ENCODE measurements at places on chromosomes 16 and 17. TPM values are rescaled to one million over a fixed set of nuclear protein-coding genes. Genes with fewer than 3 reads are reported as not detected.

GRCh38 chr16:86800894-86801293, 222.5 kb downstream of the FOXL1 start:
- DNase-seq, result no peak

DNA sequence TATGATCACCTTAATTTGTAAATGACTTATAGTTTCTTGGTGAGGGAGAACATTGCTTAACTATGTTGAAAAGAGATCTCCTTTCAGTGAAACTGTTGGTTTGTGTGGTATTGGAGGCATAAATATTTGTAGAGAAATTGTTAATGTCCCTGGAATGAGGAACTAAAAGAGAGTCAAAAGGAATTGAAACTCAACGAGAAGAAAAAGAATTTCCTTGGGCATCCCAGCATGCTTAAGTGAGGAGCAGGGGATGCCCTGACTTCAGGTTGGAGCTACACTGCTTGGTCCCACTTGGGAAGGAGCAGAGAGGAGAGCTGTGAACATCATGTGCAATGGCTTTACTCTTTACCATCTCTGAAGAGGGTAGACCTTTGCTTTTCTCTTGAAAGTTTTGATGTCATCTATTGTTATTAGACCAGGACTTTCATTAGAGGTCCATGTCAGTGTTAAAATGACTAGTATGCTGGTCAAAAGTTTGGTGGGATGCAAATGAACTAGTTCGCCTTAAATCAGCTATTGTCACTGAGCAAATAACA, 21.7 kb downstream of the KRT23 start:
- DNase-seq, result no peak

- DNase-seq, result no peak
Measured at GRCh38 chr16:74984194-74984528, 762 bp downstream of the WDR59 start.

DNA sequence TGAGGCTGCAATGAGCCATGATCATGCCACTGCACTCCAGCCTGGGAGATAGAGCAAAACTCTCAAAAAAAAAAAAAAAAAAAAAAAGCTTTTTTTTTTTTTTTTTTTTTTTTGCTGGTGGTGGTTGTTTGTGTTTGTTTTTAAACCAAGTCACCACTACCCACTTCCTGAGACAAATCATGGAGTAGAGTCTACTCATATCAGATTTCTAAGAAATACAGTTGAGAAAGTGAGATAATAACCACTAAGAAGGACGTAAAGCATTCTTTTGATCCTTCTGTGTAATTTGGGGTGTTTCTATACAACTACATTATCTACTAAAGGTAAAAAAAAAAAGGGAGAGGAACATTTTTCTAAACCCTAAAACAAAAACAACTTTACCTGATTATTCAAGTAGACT, 38.0 kb downstream of the AXIN2 start:
- DNase-seq, result no peak

Gene GAS2L2
- not detected for total RNA-seq

Measured in activated T-cell treated with anti-CD3 and anti-CD28 coated beads, Interleukin-2, amount 50 U/mL, for 4 hours (primary cell).